ENCODE measurements at places on chromosomes 5 and 9. TPM values are rescaled to one million over a fixed set of nuclear protein-coding genes. Genes with fewer than 3 reads are reported as not detected.

DNA sequence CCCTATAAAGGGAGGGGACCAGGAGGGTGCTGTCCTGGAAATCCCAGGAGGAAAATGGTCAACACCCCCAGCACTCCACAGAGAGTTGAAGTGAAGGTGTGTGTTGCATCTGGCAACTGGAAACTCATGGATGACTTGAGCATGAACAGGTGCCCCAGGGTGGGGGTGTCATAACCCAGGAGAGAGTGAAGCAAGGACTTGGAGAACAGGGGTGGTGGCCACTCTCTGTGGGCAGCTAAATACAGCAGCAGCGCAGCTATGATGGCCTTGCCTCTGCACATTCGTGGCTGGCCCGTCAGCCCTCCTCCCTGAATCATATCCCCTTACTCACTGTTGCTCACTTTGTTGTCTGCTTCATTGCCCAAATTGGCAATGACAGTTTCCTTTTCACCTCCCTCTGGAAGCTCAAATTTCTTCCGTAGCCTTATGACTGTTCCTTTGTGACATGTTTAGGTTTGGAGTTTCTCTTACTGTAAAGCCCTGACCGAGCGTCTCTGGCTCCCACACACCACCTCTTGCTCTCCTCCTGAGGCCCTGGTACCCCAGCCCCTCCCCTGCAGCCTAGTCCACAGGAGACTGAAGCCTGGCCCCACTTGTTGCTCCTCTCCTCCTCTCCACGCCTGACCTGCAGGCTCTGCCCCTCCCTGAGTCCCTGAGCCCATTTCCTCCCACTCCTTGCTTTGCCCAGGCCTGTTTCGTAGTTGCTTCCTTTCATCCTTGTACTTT, 185.8 kb downstream of the CD180 start:
- no peak for DNase-seq

- peak; percentile 45 for DNase-seq
Observed at GRCh38 chr5:140372971-140373487, 13.0 kb downstream of the SLC4A9 start.

DNA sequence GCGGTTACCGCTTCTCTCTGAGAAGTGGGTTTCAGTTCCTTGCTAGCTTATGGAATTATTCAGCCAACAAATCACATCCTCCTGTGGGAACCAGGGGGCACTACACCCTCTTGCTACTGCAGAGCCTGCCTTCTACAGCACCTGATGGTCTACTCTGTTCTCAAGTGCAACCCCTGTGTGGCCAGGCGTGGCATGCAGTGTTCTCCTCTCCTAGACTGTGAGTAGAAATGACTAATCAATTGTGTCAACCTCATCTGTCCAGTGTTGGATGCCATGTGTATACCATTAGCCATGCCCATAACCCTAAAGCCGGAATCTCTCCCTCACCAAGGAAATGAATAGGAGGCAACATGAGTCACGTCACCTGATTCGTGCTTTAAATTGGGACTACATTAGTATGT, 117.2 kb upstream of the LIFR start:
- no peak for DNase-seq

Gene DPM2
- polyA plus RNA-seq = 36.5 TPM

- no peak for DNase-seq
Observed at GRCh38 chr9:109474170-109474569, 23.9 kb downstream of the PTPN3 start.

DNA sequence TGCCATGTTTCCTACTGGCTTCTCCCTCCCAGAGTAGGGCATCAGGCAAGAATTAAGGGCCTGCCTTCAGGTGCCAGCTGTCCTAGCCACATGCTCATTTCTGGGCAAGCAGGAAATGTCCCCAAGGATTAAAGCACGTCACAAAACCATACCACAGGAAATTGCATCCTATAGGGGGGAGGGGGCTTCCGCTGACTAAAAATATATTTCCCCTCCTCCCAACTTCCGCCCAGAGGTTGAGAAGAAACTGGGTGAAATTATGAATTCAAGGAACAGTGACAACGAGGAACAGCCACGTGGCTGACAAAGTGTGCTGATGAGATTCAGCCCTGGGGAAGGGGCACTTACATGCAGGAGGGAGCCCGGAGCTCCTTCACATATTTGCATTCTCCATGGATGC, 4.1 kb downstream of the HBEGF start:
- DNase-seq = no peak

DNA sequence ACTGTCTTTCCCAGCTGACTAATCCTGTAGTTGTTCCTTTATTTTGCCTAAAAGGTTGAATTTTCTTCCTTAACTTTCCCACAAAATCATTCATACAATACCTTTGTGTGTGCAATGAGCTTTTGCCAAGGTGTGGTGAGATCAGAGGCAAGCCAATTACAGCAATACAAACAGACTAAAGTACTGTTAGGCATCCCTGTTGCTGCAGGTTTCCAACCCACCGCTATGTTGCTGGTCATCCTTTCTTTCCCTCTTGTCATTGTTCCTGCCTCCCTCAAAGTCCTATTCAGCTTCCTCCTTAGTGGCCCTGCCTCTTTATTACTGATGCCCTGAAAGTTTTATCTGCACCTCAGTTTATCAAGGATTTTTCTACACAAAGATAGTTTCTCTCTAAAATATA, 22.1 kb downstream of the ITGA2 start:
- no peak for DNase-seq

DNA sequence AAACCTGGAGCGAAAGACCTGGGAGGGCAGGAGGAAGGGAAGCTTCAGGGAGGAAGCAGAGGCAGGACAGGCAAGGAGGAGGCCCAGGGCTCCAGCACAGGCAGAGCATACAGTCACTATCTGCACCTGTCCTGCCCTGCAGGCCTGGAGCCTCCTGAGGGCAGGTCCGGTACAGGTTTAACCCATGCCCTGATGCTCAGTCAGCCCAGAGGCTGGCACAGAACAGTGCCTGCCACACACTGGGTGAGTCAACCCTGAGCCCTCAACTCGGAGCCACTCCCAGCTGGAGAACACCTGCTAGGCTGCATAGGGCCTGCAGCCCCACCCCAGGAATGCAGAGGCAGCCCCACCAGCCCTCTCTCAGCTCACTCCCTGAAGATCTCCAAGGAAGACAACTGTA, 161.5 kb upstream of the PHYKPL start:
- no peak for DNase-seq

Gene VCAN
- polyA plus RNA-seq = 347 TPM

Data from right renal cortex interstitium (tissue), 3 donors.